ENCODE measurements at places on chromosomes 1 and 21.

GRCh38 chr1:232834066-232834465, 28.9 kb downstream of the MAP10 start:
- DNase-seq, result no peak

- no peak for DNase-seq
Observed at GRCh38 chr1:48462716-48463302, 9.2 kb downstream of the SPATA6 start.

DNA sequence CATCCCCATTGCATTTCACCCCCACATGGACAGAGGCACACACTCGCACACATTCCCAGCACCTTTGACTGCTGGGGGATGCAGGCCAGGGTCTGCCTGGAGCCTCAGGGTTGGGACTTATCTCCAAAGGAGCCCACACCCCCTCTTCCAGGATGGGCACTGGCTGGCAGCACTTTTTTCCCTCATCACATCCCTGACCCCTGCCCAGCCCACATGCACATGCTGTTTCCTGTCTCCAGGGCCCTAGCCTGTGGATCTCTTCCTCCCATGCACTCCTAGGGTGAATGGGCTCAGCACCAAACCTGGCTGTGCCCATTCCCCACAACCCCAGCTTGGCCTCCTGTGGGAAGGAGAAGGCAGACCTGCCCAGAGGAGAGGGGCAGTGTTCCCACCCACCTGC, 59.3 kb downstream of the STUM start:
- no peak for DNase-seq

GRCh38 chr21:45982092-45982757, 655 bp downstream of the COL6A1 start:
- DNase-seq, result no peak

DNA sequence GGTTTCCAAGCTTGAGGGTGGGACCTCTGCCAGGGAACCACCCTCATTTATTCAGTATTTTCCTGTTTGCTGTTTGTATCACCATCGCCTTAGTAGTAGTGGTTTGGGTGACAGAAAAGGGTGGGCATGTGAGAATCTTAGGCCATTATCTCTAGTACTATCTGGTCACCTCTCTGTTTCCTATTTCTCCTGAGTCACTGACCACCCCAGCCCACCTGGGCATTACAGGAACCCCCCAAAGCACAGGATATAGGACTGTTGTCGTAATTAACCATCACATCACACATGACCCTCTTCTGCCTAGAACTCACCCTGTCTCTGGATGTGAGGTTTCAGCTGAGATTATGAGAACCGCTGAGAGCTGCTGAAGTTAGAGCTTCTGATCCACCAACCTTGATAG, 60.4 kb downstream of the IL23R start:
- DNase-seq, result no peak

DNA sequence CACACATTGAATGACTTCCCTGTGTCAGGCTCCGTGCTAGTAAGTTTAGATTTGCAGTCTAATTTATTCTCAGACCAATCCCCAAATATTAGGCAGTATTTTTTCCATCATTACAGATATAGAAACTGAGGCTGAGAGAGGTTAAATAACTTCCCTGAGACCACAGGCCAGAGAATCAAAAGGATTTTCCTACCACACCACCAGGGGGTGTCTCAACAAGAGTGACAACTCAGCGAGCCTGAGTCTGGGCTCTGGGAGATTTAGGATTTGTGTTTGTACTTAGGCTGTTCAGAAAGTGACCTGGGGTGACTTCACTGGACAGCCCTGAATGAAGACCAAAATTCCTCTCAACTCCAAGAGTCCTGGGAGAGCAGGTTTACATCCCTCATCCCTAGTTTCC, 13.3 kb upstream of the LCE5A start:
- no peak for DNase-seq

DNA sequence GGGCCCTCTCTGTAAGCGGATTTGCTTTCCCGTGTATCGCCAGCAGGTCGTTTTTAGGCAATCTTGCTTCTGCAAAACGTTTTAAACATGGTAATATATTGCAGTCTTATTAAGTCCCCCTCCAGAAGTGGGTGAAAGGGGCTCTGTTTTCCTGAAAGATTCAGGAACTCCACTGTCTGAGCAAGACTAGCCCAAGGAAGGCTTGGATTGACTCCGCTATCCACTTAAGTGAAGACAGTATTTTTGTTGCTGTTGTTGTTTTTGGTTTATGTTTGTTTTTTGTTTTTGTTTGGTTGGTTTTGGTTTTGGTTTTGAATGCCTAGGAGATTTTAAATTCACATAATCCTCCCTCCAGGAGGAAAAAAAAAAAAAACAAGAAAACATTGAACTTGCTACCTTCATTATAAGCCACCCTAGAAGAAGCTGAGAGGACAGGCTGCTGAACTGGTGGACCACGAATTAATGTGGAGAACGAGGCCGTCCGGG, 29.1 kb upstream of the NFIA start:
- no peak for DNase-seq

GRCh38 chr1:43582162-43582566, 51.5 kb downstream of the PTPRF start:
- peak; percentile 37 for DNase-seq

DNA sequence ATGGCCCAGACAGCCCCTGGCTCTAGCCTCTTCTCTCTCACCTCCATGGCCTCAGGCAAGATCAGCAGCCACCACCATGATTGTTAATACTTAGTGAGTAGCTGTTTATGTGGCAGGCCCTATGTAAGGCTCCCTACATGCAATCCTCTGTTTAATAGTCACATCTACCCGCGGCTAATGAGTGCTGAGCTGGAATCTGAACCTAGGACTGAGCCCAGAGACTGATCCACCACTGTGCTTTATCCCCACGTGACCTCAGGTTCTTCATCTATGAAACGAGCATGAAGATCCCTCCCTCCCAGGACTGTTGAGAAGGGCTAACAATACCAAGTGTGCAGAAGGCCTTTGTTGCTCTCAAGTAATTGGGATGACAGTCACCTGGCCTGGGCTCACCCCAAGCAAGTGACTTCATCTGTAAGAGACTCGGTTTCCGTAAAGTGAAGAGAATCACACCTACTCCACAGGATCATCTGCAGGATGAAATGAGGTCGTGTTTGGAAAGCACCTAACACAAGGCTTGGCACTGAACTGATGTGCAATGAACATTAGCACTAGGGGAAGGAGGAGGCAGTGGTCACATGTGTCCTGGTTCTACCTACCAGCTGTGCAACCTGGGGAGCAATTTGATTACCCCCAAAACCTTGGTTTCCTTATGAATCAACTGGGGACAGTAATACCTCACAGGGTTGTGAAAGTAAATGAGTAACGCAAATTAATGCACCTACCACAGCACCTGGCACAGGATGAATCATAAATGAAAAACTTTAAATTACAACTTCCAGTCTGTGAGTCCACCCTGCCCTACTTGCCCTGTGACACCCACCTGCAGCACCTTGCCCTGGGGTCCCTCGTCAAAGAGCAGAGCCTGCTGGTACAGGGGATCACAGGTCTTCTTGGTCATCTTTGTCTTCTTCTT, 37.2 kb downstream of the RIMS3 start:
- no peak for DNase-seq

DNA sequence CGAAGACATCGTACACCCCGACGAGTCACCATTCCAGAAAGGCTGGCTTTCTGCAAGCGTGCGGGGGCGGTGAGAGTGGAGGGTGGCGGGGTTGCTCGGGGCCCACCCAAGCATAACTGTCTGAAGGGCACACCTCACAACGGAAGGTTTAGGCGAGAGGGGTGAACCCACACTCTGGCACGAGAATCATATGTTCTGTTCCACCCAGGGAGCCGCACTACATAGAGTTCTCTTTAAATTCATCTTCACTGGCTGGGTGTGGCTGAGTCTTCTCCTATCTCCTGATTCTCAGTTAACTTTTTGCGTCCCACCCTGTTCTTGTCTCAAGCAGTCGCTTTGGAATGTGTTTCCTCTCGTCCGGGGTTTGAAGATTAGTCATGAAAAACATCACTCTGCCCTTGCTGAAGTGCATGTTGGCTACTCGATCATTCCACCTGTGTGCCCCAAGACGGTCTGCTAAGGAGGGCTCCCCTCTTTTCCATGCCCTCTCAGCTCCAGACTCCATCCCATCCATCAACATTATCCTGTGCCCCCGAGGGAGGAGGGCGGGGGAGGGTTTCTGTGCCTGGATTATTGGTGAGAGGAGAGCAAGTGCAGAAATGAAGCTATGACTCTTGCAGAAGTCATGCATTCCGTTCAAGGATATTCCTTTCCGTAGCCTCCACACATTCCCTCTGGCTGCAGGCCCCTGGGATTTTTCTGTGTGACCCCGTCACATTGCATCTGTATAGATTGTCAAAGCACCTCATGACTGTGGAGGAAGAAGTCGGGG, 53.5 kb upstream of the CD34 start:
- no peak for DNase-seq

DNA sequence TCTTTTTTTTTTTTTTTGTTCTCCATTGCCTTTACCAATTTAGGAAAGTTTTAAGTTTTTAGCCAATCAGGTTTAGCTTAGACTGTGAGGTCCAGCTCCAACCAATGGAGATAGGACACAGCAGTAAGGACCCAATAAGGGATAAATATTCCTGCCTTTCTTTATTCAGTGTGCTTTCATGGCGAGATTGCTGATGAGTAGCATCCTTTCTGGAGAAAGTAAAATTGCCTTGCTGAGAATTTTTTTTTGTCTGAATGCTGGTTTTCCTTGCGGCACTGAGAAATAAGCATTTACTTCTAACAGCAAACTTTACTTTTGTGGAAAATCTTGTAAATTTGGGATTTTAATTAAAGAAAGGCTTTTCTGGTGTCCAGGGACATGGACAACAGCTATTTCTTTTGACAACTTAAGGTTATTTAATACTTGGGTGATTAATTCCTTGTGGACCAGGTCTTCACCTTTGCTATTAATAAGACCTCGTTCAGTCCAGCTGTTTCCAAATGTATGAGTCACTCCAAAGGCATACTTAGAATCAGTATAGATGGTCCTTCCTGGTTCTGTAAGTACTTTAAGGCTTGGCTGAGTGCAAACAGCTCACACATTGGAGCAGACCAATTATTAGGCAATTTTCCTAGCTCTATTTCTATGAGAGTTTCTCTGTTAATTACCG, 54.1 kb downstream of the SERINC2 start:
- DNase-seq, result no peak

DNA sequence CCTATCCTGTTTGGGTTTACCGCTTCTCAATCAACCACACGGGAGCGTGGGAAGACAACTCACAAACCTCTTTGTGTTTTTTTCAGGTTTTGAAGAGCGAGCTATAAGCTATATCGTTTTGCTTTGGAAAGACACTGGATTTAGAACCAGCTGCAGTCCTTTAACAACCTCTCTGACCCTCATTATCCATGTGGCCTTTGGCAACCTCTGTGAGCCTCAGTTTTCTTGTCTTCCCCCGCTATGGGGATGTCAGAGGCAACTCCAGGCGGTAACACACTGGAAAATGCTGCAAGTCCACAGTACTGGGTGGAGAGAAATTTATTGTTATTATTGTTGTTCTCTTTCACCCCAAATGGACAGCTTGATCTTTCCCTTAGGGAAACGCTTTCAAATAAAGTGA, 100.0 kb downstream of the ETS2 start:
- no peak for DNase-seq

GRCh38 chr1:42737257-42737656, 2.8 kb downstream of the CLDN19 start:
- DNase-seq, result no peak

DNA sequence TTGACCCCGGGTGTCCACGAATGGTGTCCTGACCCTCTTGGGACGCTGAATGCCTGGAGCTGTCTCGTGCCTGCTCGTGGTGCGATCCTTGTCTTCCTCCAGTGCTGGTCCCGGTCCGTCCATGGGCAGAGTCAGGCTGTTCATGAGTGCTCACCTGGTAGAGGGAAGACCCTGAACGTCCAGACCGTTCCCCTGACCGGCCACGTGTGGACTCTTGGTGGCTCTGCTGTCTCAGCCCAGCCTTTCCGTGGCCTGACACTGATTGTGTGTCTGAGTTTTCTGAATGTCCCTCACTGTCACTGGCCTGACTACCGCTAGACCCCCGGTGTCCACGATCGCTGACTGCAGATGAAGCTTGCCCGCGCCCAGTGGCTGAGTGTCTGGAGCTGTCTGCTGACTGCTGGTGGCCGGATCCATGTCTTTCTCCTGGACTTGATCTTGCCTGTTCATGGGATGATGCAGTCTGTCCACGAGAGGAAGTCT, 11.7 kb downstream of the FLG start:
- DNase-seq, result no peak

DNA sequence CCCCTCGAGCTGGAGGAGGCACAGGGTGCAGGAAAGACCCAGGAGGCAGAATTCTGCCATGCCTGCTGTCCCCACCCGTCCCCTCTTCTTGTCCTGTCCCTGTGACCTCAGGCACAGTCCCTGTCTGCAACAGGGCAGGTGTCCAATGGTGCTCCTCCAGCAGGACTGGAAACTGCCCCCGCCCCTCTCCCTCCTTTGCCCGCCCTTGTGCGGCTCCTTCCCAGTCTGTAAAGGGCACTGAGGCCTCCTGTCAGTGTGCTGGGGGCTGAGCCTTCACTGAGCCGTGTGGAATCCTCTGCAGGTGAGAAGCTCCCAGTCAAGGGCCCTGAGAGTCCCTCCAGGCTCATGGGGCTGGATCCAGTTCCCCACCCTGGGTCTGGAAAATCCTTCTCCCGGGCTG, 28.9 kb downstream of the PRDM16 start:
- DNase-seq, result no peak

DNA sequence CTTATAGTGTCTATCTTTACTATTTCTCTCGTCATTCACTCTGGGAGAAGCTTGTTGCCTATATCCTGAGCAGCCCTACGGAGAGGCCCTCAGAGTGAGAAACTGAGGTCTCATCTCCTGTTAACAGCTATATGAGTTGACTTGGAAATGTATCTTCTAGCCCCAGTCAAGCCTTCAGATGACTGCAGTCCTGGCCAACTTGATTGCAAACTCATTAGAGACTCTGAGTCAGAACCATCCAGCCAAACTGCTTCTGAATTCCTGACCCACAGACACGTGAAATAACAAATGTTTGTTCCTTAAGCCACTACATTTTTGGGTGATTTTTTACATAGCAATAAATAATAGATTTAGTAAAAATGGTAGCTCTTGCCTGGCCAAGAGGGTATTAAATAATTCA, 3.9 kb upstream of the ZBED6 start:
- DNase-seq, result no peak

DNA sequence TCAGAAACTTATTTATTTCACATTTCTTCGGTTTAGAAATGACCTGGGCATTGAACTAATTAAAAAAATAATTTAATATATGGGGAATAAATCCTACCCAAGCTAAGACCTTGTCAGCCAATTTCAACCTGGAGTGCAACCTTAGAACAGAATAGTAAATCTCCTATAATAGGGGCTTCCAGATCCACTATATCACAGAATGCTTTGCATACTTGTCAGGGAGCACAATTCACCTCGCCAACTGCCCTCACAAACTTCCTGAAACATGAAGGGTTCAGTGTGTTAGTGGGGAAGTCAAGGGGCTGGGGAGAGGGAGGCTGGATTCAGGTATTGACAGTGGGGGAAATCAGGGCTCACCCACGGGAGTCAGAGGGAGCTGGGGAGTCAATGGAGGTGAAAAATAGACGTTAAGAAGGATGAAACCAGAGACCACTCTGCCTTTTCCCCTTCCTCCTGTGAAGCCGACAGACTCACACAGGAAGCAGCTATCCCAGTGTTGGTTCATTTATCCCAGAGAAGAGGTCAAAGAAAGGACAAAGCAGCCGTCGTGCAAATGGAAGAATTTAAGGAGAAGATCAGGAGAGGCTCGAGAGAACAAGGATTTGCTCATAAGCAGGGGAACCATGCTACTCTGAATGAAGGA, 453.3 kb downstream of the NUF2 start:
- no peak for DNase-seq
